GM10248 (cell line): ENCODE measurements at places on chromosomes 2 and 18.

- DNase-seq: no peak
These were observed 1058.4 kb upstream of the ACVR2A start for GRCh38 chr2:146786396-146786795.

GRCh38 chr2:151973901-151974199 lies 125.0 kb downstream of the CACNB4 start:
- no peak for DNase-seq

- no peak for DNase-seq
These were observed 96.7 kb downstream of the LRP2 start for GRCh38 chr2:169265591-169265990.

DNA sequence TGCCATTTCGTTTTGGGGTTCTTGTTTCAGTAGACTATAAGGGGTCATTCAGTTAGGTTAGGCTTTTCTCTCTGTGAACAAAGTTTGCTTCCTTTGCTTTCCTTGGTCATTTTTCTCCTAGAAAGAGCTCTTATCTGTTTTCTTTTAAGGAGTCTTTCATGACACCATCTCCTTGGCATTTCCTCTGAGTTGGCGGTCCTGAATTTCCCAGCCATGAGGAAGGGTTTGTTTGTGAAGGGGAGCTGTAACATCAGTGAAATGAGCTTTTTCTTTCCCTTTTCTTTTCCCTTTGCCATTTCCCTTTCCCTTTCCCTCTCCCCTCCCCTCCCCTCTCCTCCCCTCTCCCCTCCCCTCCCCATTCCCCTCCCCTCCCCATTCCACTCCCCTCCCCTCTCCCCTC lies 61.7 kb downstream of the MAP4K4 start:
- DNase-seq: no peak

DNA sequence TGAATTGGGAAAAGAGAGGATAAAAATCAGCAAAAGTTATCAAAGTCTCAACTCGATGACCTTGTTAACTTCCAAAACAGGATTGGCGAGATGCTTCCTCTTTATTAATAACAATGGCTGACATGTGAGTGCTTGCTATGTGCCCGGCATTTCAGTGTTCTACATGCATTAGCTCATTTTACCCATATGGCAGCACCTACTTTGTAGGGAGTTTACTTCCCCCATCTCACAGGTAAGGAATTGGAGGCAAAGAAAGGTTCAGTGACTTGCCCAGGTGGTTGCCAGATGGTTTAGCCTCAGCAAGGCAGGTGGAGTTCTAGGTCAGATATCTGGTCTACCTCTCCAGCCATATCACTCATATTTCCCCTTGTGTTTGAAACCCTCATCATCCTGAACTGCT lies 12.4 kb downstream of the TFCP2L1 start:
- DNase-seq: no peak

- no peak for DNase-seq
These were observed 429.4 kb downstream of the ARHGAP15 start for GRCh38 chr2:143558665-143559064.
